ENCODE measurements at places on chromosomes 2 and 18.

DNA sequence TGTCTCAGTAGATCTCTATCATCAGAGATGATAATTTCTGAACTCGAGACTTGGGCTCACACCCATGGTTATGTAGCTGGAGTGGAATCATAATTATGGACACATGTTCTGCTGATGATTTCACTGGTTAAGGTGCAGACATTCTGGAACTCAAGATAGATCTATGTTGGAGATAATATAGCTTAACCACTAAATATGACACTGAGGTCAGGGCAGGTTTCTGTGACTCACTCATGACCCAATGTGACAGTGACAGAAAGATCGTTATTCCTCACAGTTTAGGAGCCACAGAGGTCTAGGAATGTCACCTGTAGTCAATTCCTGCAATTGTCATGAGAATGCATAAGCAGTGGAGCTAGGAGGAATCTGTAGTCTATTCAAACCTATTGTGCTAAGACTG, 828.6 kb downstream of the TRIB2 start:
- no peak for DNase-seq

GRCh38 chr2:26327291-26328272, 18.4 kb upstream of the SELENOI start:
- peak; percentile 52 for DNase-seq

DNA sequence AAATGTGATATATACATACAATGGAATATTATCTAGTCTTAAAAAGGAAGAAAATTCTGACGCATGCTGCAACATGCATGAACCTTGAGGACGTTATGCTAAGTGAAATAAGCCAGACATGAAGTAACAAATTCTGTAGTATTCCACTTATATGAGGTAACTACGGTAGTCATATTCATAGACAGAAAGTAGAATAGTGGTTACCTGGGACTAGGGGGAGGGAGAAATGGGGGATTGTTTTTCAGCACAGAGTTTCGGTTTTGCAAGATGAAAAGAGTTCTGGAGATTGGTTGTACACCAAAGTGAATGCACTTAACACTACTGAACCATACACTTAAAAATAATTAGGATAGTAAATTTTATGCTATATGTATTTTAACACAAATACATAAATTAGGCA, 215.9 kb upstream of the FBXO11 start:
- no peak for DNase-seq

- DNase-seq: no peak
Observed at GRCh38 chr2:202822411-202822810, 49.2 kb downstream of the ICA1L start.

GRCh38 chr18:78965917-78966792, 13.5 kb upstream of the SALL3 start:
- DNase-seq: no peak

GRCh38 chr2:220899492-220899891, 672.6 kb downstream of the EPHA4 start:
- DNase-seq: no peak

GRCh38 chr2:19214682-19215391, 143.6 kb downstream of the OSR1 start:
- DNase-seq: no peak

GRCh38 chr2:240355001-240355891, 80.2 kb upstream of the GPC1 start:
- DNase-seq: peak; percentile 49

- DNase-seq: no peak
Observed at GRCh38 chr2:46943881-46944798, 28.5 kb upstream of the MCFD2 start.

DNA sequence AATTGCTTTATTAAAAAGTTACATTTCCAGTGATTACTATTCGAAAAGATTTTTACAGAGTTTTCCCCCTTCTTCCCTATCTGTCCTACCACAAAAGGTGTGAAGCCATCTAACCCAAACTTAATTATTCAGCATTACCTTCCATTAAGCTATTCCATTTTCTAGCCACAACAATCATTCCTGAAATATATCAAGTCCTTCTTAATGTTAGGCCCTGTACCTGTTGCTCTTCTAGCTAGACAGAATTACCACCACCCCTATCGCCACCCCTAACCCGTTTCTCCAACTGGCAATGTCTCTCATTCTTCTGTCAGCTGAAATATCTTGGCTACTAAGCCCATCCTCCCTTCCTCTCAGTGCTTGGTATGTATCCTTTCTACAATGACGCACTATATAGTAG, 13.9 kb downstream of the IWS1 start:
- no peak for DNase-seq

DNA sequence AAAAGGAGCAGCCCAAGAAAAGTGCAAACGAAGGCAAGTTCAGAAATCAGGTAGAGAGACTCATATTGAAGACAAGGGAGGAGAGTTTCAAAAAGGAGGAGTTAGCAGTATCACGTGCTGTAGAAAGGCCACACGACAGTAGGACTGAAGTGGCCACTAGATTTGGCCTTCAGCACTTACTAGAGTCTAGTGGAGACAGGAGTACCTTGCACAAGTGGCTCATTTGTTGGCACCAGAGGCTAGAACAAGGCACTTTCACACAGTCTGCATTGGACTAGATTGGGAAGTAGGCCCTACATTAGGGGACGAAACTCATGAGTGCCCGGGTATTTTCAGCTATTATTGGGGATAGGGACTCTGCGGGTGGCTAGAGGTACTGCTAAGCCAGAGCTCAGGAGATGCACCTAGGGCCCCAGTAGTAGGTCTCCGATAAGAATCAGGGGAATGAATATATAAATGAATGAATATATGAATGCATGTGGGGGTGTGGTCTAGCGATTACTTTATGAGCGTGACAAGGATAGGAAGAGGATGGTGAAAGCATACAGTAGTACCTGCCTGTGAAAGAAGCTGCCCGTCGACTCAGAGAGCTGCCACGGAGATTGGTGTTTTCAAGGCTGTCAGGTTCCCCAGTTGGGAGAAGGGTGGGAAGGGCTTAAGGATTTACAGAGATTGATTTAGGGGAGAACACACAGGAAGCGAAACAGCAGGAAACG, 1.4 kb upstream of the NCOA1 start:
- DNase-seq: no peak

GRCh38 chr2:14336759-14337382, 295.6 kb upstream of the LRATD1 start:
- no peak for DNase-seq

DNA sequence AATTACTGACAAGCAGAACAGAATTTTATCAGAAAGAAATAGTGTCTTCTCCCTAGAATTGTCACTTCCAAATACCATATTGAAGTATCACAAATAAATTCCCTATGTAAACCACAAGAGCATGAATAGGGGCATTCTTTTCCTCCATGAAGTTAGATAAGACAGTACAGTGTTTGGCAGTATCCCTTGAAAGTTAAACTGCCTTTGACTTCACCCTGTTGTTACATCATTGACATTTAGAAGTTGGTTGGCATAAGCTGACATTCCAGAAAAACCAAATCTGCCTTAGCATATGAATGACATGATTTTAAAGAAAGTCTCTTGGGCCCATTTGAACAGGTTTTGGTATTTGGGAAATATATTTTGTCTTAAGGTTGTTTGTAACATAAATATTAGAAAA, 50.2 kb upstream of the OSR1 start:
- DNase-seq: peak; percentile 66

DNA sequence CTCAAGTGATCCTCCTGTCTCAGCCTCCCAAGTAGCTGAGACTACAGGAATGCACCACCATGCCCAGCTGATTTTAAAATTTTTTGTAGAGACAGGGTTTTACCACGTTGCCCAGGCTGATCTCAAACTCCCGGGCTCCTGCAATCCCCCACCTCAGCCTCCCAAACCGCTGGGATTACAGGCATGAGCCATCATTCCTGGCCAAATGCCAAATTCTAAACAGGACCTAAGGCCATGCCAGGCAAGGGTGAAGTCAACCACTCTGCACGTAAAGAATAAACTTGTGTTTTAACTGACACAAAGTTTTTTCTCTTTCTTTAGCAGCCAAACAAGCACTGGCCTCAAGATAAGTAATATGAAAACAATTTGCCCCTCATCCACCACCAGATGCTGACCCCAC, 37.4 kb upstream of the SATB2 start:
- no peak for DNase-seq

- peak; percentile 31 for DNase-seq
Observed at GRCh38 chr2:152648336-152648735, 68.9 kb downstream of the PRPF40A start.

GRCh38 chr2:69612707-69613106, 30.8 kb downstream of the AAK1 start:
- no peak for DNase-seq

- no peak for DNase-seq
Observed at GRCh38 chr2:201223089-201224073, 37.0 kb upstream of the CASP8 start.

DNA sequence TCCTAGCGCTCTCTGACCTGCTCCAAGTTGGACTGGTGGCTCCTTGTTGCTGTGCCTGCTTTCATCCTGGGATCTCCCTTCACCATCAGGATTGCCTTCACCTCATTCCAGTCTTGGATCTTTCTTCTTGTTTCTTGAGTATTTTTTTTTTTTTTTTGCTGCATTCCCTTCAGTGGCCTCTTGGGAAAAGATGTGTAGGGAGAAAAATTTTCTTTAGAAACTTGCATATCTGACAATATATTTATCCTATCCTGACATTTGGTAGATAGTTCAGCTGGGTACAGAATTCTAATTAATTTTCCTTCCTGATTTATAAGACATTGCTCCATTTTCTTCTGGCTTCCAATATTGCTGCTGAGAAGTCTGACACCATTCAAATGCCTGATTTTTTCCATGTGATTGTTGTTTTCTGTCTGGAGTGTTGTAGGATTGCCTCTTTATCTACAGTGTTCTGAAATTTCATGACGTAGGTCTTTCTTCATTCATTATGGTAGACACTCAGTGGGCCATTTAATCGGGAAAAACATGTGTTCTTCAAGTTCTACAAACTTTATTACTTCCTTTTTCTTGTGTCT, 23.0 kb upstream of the IL1A start:
- no peak for DNase-seq

GRCh38 chr2:134401081-134401497, 147.2 kb downstream of the MGAT5 start:
- DNase-seq: peak; percentile 29

Measured in fibroblast of pulmonary artery (primary cell).